CD4-positive, alpha-beta T cell treated with Interleukin-15 for 1 hour (primary cell): ENCODE measurements at places on chromosomes 7 and 10.

- DNase-seq, result no peak
Observed at GRCh38 chr7:89602984-89603383, 551.3 kb upstream of the STEAP1 start.

- no peak for DNase-seq
Observed at GRCh38 chr7:21113609-21114415, 314.1 kb upstream of the SP4 start.

DNA sequence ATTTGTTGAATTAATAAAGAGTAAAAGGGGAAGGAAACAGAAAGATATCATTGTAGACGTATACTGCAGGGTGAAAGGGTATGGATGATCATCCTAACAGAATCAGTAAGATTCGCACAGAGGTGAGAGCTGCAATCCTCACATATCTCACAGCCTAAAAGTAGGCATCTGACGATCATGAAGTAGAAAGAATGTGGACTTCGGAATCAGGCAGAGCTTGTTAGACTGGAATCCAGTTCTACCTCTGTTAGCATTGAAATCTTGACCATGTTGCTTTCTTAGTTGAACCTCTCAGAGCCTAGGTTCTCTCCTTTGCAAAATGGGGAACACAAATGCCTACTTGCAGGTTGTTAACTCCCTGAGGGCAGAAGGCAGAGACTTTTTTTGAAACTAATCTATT lies 320.0 kb upstream of the C7orf33 start:
- DNase-seq, result no peak

DNA sequence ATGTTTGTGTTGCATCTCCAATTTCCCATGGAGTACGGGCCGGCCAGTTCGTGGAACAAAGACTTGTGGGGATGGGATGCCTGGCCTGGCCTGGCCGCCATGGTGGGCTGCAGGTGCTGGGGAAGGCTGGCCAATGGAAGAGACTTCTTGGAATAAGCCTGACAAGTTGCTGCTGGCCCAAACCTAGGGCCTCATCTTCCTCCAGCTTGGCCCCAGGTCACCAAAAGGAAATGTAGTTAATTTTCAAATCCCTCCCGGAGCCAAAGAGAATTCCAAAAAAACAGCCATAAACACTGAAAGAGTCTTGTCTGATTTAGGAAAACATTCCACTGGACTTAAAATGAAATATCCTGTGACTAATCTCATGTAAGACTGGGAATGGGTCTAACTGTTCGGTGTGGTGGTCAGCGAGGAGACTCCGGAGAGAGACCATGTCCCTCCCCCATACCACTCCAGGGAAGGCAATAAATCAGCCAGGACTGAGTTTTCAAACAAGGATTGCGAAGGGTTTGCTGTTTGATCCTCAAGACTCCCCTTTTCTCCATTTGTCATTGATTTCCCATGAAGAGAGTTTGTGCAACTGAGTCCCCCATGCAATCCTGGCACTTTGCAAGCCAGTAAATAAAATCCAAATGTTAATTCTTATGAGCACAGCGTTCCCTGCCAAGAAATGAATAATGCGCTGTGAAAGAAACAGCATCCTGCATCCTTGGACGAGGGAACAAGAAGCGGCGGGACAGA lies 128.7 kb upstream of the HABP2 start:
- DNase-seq, result no peak

DNA sequence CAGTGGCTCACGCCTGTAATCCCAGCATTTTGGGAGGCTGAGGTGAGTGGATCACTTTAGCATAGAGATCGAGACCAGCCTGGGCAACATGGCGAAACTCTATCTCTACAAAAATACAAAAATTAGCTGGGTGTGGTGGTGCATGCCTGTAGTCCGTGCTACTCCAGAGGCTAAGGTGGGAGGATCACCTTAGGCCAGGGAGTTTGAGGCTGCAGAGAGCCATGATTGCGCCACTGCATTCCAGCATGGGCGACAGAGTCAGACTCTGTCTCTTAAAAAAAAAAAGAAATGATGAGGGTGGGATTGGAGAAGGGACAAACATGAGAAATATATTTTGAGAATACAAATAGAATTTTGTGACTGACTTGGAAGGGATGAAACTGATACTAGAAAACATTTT lies 76.9 kb downstream of the SHOC2 start:
- no peak for DNase-seq

GRCh38 chr7:149060156-149060555 lies 30.4 kb downstream of the ZNF786 start:
- no peak for DNase-seq

GRCh38 chr7:156031679-156032478 lies 219.6 kb upstream of the SHH start:
- no peak for DNase-seq

GRCh38 chr7:74337926-74338325 lies 48.7 kb downstream of the CLIP2 start:
- no peak for DNase-seq

DNA sequence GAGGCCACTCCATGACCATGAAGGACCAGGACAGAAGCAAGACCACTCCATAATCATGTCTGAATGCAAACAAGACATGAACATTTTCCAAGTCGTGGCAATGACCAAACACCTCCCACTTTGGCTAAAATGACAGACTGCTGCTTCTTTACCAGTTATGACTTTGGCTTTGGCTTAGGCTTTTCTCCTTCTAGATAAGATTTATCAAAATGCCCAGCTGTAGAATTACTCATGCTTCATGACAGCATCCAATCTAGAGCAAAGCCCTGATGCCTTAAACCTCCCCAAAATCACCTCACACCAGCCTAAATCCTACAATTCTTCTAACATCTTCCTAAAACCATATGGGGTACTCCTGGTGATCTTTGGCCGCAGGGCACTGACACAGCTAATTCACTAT lies 102.1 kb downstream of the VPS41 start:
- DNase-seq, result no peak

GRCh38 chr7:130734815-130735716 lies 1.1 kb upstream of the KLF14 start:
- DNase-seq, result no peak

DNA sequence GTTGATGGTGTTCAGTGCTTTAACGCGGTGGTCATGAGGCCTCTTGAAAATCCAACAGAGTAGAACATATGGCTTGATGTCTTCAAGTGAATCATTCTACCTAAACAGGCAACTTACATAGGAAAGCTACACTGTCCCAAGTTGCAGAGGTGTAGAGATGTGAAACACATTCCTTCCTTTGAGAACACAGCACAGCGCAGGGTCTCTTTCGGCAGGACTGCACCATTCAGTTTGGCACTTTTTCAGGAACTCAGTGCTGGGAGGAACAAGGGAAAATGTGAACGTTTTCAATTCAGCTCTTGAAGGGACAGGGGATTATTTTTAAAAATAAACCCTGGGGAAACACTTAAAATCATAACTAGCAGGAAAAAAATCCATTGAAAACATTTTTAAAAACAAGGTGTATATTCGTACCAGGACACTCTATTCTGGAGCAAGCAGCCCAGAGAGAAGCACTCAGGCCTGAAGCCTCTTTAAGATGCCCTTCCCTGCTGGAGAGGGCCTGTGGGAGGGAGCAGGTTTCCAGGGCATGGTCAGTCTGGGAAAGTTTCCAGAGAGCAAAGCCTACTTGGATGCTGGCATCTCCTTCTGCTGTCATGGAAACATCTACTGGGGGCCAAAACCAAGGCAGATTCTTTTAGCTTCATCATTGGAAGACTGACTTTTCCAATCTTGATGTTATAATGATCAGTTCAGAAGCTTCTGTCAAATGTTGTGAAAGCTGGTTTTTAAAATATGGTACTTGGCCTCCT lies 60.4 kb upstream of the NPVF start:
- no peak for DNase-seq

DNA sequence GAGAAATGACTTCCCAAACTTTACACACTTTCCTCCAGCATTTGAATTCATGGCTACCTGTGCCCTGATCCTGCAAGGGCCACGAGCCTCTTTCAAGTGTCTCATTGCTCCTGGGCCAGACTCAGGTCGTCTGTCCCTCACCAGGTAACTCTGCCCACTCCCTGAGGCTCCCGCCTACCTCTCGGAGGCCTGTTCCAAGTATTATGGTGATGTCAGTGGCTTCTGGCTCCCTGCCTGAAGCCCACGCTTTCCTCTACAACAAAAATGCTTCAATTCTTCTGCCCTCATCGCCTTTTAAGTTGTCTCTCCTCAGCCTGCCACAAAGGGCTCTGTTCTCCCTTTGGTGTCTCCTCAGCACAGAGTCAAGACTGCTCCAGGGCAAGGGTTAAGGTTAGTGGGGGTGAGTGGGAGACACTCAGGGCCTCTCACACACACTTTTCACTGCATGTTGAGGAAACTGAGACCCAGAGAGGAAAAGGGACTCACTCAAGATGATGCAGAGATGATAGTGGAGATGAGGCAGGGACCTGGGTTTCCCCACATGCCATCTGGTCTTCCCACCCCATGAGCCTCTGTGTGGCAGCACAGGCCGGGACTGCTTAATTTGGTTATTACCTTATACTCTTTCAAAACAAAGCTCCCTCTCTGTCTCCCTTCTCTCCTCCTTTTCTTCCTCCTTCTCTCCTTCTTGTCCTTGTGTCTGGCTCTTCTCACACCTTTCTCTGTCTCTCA lies 28.3 kb upstream of the EGR2 start:
- DNase-seq, result no peak

DNA sequence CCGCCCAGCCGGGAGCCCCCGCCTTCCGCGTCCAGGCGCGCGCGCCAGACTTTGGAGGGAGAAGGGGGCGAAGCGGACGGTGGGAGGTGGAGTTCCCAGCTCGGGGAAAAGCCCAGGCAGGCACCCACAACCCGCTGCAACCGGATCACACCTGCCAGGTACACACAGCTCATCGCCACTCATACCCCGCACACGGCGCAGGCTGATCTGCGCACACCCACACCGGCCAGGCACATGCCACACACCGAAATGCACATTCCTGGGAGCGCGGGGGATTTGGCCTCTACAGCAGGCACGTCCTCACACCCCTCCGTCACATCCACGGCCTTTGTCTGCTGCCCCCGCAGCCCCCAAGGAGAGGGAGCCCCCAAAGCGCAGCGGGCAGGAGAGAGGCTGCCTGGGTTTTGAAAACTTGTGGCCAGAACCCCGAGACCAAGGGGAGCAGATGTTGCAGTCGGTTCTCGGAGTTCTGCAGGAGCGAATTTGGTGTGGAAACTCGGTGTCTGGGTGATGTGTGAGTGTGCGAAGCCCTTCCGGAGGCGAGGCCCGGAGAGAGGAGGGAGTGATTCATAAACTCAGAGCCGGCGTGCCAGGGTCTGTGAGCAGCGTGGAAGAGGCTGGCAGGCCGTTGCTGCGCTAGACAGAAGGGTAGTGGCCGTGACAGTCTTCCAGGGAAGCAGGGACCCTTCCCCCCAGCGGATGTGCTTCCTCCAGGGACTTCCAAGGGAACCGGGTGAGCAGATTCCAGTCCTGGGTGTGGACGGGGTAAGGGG lies 734 bp downstream of the CHST3 start:
- DNase-seq, result no peak

GRCh38 chr10:27661514-27662286 lies 83.9 kb downstream of the MKX start:
- DNase-seq, result no peak

DNA sequence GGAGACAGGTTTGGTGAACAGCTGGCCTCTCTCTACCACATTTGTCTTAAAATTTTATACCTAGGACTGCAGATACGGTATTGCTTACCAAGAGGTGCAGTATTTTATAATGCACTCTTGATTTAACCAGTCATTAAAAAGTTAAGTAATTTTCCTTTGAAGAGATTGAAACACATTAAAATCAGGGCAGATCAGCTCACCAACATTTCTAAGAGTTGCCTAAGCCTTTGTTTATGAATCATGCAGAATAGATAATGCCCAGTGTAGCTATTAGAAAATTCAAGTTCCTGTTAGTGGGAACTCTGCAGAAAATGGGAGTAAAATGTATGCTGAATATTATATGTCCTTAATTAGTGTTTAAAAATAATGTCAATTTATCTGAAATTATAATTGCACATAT lies 140.2 kb upstream of the PRPS1L1 start:
- no peak for DNase-seq

DNA sequence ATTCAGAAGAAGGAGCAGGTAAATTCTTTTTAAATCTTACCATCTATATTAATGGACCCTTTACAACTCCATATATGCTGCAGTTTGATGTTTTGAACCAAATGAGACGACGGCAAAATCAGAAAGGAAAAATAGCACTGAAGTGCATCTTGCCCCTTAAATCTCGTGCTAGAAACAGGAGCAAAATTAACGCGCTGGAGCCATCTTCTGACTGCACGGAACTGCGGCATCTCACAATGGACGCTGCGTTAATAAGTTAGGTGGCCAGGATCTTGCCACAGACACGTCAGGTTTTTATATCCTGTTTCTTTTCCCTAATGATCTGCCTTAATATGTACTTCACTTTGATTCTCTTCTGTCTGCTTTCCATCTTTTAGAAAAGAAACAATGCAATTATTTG lies 354.5 kb downstream of the TFEC start:
- no peak for DNase-seq

- no peak for DNase-seq
Observed at GRCh38 chr10:80170641-80171040, 34.7 kb downstream of the ANXA11 start.

GRCh38 chr7:99839287-99840021 lies 11.6 kb downstream of the CYP3A43 start:
- DNase-seq, result no peak

- no peak for DNase-seq
Observed at GRCh38 chr10:29479081-29479925, 155.5 kb downstream of the SVIL start.

DNA sequence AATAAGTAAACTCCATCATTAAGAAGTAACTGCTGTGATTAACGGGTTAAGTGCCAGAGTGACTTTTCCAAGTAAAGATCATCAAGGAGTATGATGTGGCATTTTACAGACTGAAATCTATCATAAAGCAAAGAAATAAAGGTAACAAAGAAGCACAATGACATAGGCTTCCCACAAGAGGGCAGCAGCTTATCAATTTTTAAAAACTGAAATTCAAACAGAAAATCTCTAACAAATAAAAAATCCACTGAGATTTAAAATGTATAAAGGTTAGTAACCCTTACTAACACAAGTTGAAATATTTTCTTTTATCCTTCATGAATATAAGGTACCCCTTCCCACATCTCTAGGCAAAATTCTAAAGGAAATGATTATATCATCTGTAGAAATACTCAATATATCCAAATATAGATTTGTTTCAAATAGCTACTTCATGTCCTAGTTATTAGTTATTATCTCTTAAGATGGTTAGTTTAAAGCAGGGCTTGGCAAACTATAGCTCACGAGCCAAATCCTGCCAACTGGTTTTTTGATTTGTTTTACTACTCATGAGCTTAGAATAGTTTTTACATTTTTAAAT lies 29.2 kb downstream of the FAM3C start:
- DNase-seq, result no peak

DNA sequence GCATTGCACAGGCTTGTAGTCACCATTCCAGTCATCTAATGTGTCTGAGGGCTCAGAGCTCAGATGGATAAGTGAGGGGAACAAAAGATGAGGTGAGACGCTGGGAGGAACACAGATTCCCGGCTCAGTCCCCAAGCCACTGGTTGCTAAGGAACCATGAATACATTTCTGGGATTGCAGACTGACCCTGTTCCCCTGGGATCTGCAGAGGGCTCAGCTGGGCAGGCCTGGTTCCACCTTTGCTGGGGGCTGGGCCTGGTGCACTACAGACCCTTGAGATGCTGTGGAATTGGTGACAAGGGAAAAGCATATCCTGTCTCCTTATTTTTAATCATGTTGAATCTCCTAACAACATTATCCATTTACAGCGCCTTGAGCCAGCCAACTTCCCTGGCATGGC lies 19.2 kb downstream of the ELFN1 start:
- no peak for DNase-seq
